NCI-H1436 treated with DMSO at 0.1 percent for 48 hours (cell line): ENCODE measurements at places on chromosomes 4 and X.

GRCh38 chrX:136221851-136222513 lies 29.2 kb downstream of the MAP7D3 start:
- DNase-seq, result no peak

DNA sequence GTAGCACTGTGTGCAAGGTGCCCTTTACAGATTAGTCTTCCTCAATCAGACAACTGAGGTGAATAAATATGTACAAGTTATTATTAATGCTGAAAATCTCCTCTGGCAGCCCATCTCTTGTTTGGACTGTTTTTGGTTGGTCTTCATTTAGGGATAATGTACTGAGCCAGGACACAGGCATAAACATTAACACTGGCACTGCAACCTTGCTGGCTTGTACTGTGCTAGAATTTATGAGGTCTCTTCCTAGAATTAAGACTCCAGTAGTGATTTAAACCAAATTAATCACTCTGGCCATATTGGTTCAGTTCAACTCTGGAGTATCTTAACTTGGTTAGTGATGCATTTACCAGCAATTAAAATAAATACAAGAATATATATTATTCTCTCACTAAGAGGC lies 244.7 kb upstream of the GK2 start:
- no peak for DNase-seq

DNA sequence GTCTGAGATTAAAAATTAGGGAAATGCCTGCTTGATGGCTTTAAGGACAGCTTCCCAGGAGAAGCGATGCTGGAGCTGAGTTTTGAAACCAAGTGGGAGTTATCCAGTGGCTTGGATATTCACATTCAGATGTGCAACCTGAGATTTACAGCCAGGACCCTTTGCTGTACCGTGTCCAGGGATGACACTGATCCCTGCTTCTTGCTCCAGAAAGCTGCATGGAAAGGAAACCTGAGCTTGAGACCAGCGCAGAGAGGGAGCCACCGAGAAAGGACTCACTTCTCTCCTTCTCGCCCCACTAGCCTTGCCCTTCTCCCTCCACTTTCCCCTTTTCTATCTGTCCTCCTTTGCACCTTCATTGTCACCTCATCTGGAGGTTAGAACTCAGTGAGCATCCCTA lies 254.5 kb upstream of the PPARGC1A start:
- DNase-seq, result no peak

GRCh38 chr4:147513091-147513490 lies 32.2 kb downstream of the EDNRA start:
- no peak for DNase-seq

DNA sequence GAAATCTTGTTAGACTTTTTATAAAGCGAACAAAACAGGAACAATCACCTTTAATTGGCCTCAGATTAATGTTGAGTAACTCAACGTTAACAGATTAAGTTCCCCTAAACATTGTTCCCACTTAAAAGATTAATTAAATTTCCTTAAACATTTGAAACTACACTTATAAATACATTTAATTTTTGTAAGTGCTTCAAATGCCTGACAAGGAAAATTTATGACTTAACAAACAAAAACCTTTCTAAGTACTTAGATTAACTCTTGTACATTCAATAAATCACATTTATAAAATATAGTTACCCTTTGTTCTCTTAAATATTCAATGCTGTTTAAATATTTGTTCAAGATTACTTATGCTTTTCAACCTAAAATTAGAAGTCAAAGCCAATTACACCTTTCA lies 39.4 kb upstream of the OCIAD2 start:
- peak; percentile 4 for DNase-seq

DNA sequence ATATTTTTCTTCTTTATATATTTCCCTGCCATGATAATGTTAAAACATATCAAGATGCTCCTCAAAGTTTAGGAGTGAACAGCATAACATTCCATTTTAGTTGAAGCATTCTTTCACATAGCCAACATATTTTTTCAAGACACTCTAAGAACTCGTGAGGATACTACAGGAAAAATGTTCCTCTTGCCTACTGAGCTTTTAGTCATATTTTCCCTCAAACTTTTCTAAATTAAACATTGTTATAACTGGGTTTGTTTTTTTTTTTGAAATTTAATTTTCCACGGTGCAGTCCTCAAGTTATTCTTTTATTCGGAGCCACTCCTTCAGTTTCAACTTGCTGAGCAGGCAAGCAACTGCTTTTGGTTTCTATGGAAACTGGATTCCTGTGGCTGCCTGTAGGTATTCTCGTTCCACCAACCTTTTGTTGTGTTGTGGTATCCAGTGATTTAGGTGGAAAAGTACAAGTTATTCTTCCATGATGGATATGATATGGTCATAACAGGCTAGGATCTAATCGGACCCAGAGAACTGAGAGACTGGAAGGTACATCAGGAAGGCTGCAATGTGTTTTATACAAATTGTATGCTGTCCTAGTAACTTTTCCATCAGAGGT lies 248.0 kb downstream of the TRIML1 start:
- DNase-seq, result no peak

- DNase-seq, result no peak
These were observed 130.9 kb downstream of the CBR4 start for GRCh38 chr4:168879188-168879587.

- peak; percentile 0 for DNase-seq
These were observed 85.9 kb upstream of the FAM47A start for GRCh38 chrX:34218063-34218462.

- DNase-seq, result no peak
These were observed 78.6 kb upstream of the RAPGEF2 start for GRCh38 chr4:159024266-159024665.

DNA sequence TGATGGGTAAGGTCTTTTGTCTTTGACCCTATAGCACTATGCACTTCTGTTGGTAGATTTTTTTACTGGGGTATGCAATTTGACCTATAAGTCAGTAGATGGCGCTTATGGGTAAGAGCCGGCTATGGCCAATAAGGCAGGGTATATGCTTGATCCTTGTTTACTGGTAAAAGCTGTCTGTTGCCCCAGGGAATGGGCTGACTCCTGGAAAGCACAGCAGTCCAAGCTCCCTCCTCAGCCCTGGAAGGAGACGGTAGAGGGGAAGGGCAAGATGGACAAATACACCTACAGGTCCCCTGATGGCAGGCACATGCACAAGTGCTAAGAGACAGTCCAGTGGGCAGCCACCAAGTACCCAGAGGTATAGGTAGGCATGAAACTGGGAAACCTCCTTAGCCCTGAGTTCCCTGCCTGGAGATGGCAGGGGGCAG lies 63.7 kb downstream of the ADAMTS3 start:
- DNase-seq, result no peak

GRCh38 chr4:159549098-159549518 lies 446.2 kb downstream of the RAPGEF2 start:
- DNase-seq, result no peak

GRCh38 chr4:168574581-168575295 lies 77.9 kb downstream of the PALLD start:
- DNase-seq, result no peak

- no peak for DNase-seq
These were observed 963.3 kb upstream of the GRIA3 start for GRCh38 chrX:122220644-122221373.

DNA sequence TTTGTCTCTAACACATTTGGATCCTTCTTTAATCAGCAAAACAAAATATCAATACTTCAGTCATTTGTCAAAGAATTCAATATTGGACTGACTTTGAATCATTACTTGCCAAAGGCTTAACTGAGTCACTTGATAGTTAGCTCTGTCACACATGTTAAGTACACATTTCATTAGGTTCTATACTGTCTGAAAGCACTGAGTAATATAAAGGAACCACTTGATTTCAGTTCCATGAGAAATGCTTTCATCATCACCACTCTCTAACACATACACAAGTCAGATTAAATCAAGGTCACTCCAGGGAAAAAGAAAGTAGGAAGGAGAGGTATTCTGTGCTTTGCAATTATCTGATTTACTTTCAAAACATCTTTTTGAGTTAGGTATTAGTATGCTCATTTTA lies 1233.1 kb downstream of the C4orf33 start:
- DNase-seq, result no peak

DNA sequence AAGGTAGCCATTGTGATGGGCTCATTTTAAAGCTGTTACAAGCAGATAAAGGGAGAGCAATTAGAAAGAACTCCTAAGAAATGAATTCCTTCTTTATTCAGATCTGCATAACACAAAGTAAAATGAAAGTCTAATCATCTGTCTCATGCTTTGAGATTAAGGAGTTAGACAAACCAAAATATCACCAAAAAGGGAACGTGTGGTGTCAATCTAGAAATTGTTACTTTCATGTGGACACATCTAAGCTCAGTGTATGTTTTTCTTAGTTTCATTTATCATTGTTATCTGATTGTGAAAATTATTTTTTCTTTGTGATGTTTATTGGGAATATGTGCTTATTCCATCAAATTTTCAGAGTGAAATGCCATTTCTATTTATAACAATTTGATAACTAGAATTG lies 80.3 kb downstream of the BANK1 start:
- no peak for DNase-seq

DNA sequence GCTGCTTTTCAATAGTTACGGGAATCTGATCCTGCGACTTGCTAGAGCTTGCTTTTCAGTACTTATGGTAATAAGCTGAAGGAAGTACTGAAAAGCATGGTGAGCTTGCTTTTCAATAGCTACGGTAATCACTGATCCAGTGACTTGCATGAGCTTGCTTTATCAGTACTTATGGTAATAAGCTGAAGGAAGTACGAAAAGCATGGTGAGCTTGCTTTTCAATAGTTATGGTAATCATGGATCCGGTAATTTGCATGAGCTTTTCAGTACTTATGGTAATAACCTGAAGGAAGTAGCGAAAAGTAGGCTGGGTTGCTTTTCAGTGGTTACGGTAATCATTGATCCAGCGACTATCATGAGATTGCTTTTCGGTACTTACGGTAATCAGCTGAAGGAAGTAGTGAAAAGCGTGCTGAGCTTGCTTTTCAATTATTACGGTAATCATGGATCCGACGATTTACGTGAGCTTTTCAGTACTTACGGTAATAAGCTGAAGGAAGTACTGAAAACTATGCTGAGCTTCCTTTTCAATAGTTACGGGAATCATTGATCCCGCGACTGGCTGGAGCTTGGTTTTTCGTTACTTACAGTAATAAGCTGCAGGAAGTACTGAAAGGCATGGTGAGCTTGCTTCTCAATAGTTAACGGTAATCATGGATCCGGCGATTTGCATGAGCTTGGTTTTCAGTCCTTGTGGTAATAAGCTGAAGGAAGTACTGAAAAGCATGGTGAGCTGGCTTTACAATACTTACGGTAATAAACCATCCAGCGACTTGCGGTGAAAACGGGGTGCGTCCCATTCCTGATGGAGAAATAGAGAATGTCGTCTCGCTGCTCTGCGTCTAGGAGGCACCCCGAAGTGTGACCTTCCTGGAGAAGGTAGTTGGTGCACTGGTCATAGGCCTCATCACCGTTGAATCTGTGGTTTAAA lies 6.5 kb downstream of the CRLF2 start:
- DNase-seq, result no peak

- DNase-seq, result no peak
These were observed 240.5 kb downstream of the MAML3 start for GRCh38 chr4:139913398-139913990.

DNA sequence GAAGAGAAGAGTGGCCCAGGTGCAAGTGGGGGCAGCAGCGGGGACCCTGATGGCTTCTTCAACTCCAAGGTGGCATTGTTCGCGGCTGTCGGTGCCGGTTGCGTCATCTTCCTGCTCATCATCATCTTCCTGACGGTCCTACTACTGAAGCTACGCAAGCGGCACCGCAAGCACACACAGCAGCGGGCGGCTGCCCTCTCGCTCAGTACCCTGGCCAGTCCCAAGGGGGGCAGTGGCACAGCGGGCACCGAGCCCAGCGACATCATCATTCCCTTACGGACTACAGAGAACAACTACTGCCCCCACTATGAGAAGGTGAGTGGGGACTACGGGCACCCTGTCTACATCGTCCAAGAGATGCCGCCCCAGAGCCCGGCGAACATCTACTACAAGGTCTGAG lies 11.4 kb downstream of the EFNB1 start:
- no peak for DNase-seq

DNA sequence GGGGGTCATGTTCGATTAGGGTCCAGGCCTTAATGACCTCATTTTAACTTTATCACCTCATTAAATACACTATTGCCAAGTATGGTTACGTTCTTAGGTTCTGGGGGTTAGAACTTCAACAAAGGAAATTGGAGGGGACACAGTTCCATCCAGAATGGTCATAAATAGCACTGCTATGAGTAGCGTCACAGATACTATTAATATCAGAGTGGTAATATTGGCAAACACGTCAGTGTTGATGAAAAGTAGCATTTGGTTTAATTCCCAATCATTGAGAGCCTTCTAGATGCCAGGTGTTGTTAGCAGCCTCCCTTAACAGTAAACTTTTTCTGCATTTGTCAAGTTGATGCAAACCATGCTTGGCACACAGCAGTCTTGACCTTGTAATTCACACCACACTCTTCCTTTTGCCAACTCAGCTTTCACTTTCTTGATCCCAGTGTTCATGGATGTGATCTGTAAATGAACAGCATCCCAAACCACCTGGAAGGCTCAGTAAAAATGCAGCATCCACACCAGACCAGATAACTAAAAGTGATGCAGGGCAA lies 912.5 kb upstream of the TENM3 start:
- DNase-seq, result no peak

GRCh38 chr4:110624398-110624780 lies 1.5 kb upstream of the PITX2 start:
- DNase-seq, result no peak

- no peak for DNase-seq
These were observed 62.0 kb downstream of the SLC4A4 start for GRCh38 chr4:71400810-71401209.

- DNase-seq, result no peak
These were observed 47.9 kb downstream of the TET2 start for GRCh38 chr4:105194328-105195231.

GRCh38 chrX:71549986-71550385 lies 17.1 kb downstream of the OGT start:
- no peak for DNase-seq
